Neural crest cell (in vitro differentiated cells): ENCODE measurements at places on chromosomes 1 and 21.

GRCh38 chr1:106921186-106921585 lies 135.3 kb upstream of the PRMT6 start:
- no peak for DNase-seq

- DNase-seq = no peak
Observed at GRCh38 chr1:109187127-109187526, 26.6 kb upstream of the SARS1 start.

GRCh38 chr1:220999872-221000863 lies 120.9 kb downstream of the HLX start:
- DNase-seq = no peak

DNA sequence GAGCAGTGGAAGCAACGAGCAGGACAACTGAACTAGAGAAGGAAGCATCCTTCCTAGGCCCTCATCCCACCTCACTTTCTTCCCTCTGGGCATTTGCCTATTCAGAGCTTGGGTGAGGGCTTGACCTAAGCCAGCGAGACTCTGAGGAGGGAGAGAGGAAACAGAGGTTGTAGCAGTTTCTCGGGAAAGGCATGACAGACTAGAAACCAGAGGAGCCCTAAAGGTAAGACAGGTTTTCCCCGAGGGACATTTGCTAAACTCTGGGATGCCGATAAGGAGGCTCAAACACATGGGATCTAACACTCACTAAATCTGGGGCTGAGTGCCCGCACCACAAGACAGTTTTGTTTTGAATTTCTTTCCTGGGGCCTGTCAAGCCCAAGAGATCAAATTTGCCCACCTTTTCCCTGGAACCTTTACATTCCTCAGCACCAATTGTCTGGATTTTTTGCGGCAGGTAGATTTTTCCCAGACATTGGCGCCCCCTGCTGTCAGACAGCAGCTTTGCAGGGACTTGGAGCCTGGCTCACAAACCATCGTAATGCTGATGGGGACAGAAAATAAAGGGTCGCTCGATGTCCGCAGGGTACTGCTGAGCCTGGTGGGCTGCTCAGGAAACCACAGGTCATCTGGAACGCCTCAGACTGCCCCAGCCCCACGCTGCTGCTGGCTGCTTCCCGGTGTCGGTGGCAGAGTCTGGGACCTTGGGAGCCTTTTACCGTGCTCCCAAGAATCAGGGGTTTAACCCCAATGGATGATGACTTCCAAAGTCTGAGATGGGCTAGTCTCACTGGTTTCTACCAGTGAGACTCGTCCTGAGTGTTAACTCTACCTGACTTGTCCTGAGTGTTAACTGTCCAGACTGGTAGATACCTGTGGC lies 23.4 kb upstream of the TSPAN2 start:
- DNase-seq = peak; percentile 65

- DNase-seq = peak; percentile 61
Observed at GRCh38 chr1:151047591-151047924, at the start of gene C1orf56. Gene C1orf56, plus strand, starts transcription at chr1:151047751. Its CDS starts 97 bp downstream, at chr1:151047848.

DNA sequence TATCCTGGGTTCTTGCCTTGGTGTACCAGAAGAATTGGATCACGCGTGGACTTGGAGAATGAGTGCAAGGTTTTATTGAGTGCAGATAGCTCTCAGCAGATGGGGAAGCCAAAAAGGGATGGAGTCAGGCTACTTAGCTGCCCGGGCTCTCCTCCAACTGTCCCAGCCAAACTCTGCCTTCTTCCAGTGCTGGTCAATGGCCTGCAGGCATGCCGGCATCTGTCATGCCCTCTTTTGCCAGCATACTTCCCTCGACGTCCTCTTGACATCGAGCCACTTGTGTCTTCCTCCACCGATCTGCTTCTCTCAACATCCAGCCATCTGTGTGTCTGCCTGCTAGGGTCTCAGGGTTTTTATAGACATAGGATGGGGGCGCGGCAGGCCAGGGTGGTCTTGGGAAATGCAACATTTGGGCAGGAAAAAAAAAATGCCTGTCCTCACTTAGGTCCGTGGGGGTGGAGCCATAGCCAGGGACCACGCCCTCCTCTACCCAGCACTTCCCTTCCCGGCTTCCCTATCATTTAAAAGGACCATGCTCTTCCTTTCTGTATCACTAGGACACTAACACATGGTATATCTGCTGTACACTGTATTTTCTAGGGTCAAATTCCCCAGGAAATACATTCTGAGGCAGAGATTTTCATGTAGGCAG lies 47.0 kb upstream of the BCAR3 start:
- DNase-seq = no peak

DNA sequence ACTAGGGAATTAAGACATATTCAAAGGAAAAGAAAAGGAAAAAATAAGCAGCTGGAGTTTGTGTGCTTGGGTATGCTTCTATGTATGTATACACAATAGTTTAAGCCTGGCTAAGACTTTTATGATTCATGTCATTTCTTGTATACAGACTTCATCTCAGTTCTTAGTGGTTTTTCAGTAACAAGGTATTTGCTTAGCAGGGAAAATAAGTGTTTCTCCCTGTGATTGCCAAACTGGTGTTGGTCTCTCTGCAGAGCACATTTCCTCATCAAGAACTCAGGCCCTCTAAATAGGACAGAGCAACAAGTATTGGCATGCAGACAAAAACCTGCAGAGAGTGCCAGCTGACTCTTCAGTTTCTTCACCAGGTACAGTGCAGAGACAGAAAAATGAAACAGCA lies 484.4 kb upstream of the ZRANB2 start:
- no peak for DNase-seq

DNA sequence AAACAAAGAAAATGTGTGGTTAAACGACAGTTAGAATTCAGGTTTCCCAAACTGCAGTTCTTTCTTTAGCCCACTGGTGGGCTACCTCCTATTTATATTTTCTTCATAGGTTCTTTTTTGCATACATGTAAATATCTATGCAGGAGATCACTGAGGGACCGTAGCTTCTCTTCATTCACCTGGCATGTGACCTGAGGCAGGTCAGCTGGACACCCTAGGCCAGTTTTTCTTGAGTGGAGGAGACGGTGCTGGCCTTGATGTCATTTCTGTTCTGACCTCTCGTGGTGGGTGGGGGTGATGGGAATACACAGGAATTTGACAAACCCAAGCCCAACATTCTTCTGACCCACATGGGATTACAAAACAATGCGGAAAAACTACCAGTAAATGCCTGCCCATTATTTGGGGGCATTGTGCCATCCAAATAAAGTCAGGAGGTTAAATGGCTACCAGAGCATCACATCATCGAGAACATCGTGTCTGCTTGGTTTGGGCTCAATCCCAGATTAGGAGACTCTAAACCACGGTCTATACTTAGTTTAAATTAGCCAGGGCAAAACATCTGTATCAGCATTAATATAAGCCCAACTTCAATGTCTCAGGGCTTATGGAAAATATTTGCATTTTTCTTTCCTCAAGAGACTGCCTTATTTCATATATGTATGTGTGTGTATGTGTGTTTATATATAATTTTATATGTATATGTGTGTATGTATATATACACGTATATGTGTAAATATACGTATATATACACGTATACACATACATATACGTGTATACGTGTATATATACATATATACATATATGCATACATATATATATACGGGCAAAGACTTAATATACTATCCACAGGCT lies 7.4 kb upstream of the IRF2BP2 start:
- DNase-seq = no peak
